ENCODE measurements at places on chromosomes 13 and 19. TPM values are rescaled to one million over a fixed set of nuclear protein-coding genes. Genes with fewer than 3 reads are reported as not detected.
A peak's percentile ranks its signal among the peaks of the same experiment; 100 is the strongest.

Gene SULT2A1
- not detected for total RNA-seq

Gene GFY
- not detected for total RNA-seq

- H3K36me3 ChIP-seq = peaks cover 32% of the 10 kb centered on the region
- peaks cover 56% of the 10 kb centered on the region for H3K4me1 ChIP-seq
- H3K27ac ChIP-seq = no peak overlapping the region
- DNase-seq = no peak
These were observed 55.2 kb downstream of the ELF1 start for GRCh38 chr13:40963927-40964326.

- DNase-seq = no peak
- H3K27ac ChIP-seq = no peak overlapping the region
- no peaks in the 10 kb centered on the region for H3K36me3 ChIP-seq
- H3K4me3 ChIP-seq = no peak overlapping the region
These were observed 227.8 kb downstream of the KATNAL1 start for GRCh38 chr13:30079501-30079900.

Gene ZNF331
- total RNA-seq = 27.5 TPM

Gene NUP58
- total RNA-seq = 70.1 TPM

GRCh38 chr13:31697290-31697689 lies 42.0 kb upstream of the RXFP2 start:
- H3K36me3 ChIP-seq = no peaks in the 10 kb centered on the region
- no peaks in the 10 kb centered on the region for H3K4me1 ChIP-seq
- H3K27me3 ChIP-seq = no peaks in the 10 kb centered on the region

GRCh38 chr19:54162241-54162805 lies 2.8 kb upstream of the LENG1 start:
- peak overlapping the region; percentile 83 for H3K27ac ChIP-seq
- peak; percentile 87 for DNase-seq
- H3K4me3 ChIP-seq = peak overlapping the region; percentile 92
- H3K27me3 ChIP-seq = no peaks in the 10 kb centered on the region
- peaks cover 33% of the 10 kb centered on the region for H3K4me1 ChIP-seq
- H3K36me3 ChIP-seq = peaks cover 4% of the 10 kb centered on the region

DNA sequence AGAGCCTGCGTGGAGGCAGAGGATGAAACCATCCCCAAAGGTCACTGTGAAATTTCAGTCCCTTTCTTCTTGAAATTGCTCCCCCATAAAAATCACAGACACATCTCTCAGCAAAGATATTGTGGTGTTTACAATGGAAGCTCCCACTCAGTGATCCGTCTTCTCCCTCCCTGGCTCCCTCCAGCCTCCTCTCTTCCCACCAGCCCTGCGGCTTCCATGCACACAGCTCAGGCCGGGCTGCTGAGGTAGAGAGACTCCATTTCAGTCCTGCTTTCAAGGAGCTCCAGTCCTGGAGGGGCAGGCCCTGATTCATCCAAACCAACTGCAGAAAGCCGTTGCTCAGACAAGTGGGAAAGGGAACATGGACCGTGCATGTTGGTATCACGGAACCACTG lies 24.0 kb upstream of the MIER2 start:
- H3K36me3 ChIP-seq = no peaks in the 10 kb centered on the region
- H3K4me1 ChIP-seq = no peaks in the 10 kb centered on the region
- H3K4me3 ChIP-seq = no peak overlapping the region
- H3K27me3 ChIP-seq = no peaks in the 10 kb centered on the region

Gene IZUMO2
- not detected for total RNA-seq

DNA sequence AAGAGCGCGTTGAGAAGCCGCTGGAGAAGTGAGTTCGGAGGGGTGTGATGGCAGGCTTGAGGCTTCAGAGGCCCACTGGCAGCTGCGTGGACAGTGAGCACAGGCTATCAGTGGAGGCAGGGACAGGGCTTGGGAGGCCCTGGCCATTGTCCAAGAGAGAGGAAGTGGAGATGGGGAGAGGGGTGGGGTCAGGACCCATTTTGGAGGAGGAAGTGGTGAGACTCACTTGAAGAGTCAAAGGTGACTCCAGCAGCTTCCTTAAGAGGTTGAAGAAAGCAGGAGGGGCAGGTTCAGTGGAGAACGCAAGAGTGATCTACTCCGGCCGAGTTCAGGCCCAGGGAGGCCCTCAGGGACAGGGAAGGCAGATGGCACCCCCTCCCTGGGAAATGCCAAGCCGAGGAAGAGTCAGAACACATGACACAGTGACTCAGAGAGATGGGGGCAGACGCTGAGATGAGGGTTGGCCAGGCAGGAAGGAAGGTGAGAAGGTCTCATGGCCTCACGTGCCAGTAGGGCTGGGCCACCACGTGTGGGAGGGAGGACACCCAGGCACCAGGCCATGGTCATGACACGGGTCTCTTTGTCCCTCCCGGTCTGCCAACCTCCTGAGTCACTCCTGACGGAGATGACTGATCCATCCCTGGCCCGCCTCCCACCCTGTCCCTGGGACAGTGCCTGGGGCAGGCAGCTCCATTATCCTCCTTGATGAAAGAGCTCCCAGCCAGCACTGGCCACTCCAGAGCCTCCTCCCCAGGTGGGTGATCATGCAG lies 10.1 kb upstream of the CD22 start:
- peaks cover 7% of the 10 kb centered on the region for H3K4me1 ChIP-seq
- H3K27ac ChIP-seq = peak overlapping the region; percentile 81
- H3K36me3 ChIP-seq = peaks cover 2% of the 10 kb centered on the region
- H3K27me3 ChIP-seq = peaks cover 9% of the 10 kb centered on the region
- no peak for DNase-seq

DNA sequence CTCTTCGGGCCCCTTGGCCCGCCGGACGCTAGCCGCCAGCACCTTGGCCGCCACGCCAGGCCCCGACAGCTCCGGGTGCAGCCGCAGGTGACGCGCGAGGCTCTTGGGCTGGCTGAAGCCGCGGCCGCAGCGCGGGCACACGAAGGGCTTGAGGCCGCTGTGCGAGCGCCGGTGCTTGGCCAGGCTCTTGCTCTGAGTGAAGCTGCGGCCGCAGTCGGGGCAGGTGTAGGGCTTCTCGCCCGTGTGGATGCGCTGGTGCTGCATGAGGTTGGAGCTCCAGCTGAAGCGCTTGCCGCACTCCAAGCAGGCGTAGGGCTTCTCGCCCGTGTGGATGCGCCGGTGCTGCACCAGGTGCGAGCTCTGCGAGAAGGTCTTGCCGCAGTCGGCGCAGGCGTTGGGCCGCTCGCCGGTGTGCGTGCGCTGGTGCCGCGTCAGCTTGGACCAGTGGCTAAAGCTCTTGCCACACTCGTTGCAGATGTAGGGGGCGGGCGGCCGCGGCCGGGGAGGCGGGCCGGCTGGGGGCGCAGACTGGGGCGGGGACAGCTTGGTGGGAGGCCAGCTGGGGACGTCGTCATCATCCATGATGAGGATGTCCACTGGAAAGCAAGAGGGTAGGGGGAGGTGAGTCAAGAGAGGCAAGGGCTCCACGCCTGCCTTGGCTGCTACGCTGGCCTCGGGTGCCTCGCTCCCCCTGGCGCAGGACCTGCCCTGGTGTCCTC lies 32.4 kb downstream of the ZNF787 start:
- DNase-seq = no peak
- no peaks in the 10 kb centered on the region for H3K27me3 ChIP-seq
- no peaks in the 10 kb centered on the region for H3K4me1 ChIP-seq
- no peak overlapping the region for H3K4me3 ChIP-seq

Gene IRGC
- not detected for total RNA-seq

GRCh38 chr13:33496336-33496735 lies 210.8 kb upstream of the STARD13 start:
- no peak overlapping the region for H3K4me3 ChIP-seq
- no peak for DNase-seq
- peaks cover 6% of the 10 kb centered on the region for H3K27me3 ChIP-seq
- no peaks in the 10 kb centered on the region for H3K4me1 ChIP-seq
- no peak overlapping the region for H3K27ac ChIP-seq

Gene C1QTNF9
- not detected for total RNA-seq

Gene F2RL3
- 0.17 TPM for total RNA-seq

Gene ZNF773
- 15.7 TPM for total RNA-seq

GRCh38 chr13:43428545-43429296 lies 358.1 kb downstream of the ENOX1 start:
- no peaks in the 10 kb centered on the region for H3K4me1 ChIP-seq
- DNase-seq = no peak
- H3K36me3 ChIP-seq = no peaks in the 10 kb centered on the region
- no peak overlapping the region for H3K27ac ChIP-seq
- H3K27me3 ChIP-seq = peaks cover 2% of the 10 kb centered on the region
- no peak overlapping the region for H3K4me3 ChIP-seq

Gene PLIN4
- 0.06 TPM for total RNA-seq

Gene ZNF296
- total RNA-seq = 4.8 TPM

DNA sequence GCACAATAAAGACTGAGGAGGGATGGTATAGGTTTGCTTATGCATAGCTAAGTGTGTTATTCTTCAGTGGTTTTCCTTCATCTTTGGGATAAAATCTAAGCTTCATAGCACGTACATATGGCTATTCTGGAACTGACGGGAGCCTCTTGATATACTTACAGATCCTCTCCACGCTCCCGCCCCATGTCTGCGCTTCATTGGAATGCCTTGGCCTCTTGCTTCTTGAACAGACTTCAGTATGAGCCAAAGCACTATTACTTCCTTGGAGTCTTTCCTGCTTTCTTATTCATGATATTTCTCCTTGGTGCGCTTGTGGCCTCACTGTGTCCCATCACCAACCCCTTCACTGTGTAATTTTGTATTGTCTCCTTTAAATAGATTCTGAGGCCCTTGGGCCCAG lies 111.1 kb upstream of the RNF113B start:
- no peak overlapping the region for H3K27ac ChIP-seq
- H3K27me3 ChIP-seq = peaks cover 6% of the 10 kb centered on the region
- no peak overlapping the region for H3K4me3 ChIP-seq
- H3K4me1 ChIP-seq = no peaks in the 10 kb centered on the region

Gene CLEC17A
- 0.17 TPM for total RNA-seq

- H3K4me3 ChIP-seq = peak overlapping the region; percentile 93
- no peaks in the 10 kb centered on the region for H3K27me3 ChIP-seq
- H3K4me1 ChIP-seq = peaks cover 18% of the 10 kb centered on the region
- peaks cover 35% of the 10 kb centered on the region for H3K36me3 ChIP-seq
- peak overlapping the region; percentile 93 for H3K27ac ChIP-seq
These were observed 1.7 kb downstream of the ATP13A1 start for GRCh38 chr19:19661675-19662251.

Gene CATSPERD
- total RNA-seq = not detected

DNA sequence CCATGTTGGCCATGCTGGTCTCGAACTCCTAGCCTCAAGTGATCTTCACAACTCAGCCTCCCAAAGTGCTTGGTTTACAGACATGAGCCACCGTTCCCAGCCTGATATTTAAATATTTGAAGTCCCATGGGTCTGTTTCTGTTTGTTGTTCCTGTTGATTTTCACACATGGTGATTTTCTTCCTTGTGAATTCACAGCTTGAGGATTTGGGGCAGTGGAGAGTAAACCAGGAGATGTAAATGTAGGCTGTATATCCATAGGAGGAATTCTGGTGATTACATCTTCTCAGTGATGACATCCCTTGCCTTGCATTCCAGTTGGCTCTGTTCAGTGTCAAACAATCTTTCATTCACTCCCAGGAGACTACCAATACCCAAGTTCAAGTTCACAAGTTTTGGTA lies 471.9 kb downstream of the KCTD12 start:
- H3K27me3 ChIP-seq = no peaks in the 10 kb centered on the region
- no peak overlapping the region for H3K4me3 ChIP-seq
- H3K27ac ChIP-seq = no peak overlapping the region
- no peaks in the 10 kb centered on the region for H3K4me1 ChIP-seq
- DNase-seq = no peak

DNA sequence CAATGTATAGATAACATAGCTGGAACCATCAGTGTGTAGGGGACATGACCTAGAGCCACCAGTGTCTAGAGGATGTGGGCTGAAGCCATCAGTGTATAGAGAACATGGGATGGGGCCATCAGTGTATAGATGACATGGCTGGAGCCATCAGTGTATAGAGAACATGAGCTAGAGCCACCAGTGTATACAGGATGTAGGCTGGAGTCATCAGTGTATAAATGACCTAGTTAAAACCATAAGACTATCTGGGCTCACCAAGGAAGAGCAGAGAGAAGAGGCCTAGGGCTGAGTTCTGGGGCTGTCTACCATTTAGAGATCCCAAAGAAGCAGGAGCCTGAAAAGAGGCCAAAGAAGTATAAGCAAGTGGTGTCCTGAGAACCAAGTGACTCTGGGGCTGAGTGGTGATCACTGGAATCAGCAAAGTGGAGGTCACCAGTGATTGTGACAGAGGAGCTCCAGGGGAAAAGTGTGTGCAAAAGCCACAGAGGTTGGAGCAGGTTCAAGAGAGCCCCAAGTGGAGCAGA lies 41.0 kb downstream of the RFX2 start:
- peaks cover 8% of the 10 kb centered on the region for H3K27me3 ChIP-seq
- H3K4me1 ChIP-seq = peaks cover 17% of the 10 kb centered on the region
- peaks cover 6% of the 10 kb centered on the region for H3K36me3 ChIP-seq
- DNase-seq = no peak

GRCh38 chr19:16614941-16615340 lies 13.1 kb downstream of the MED26 start:
- H3K36me3 ChIP-seq = no peaks in the 10 kb centered on the region
- H3K4me3 ChIP-seq = peak overlapping the region; percentile 48
- peak overlapping the region; percentile 63 for H3K27ac ChIP-seq
- H3K4me1 ChIP-seq = peaks cover 51% of the 10 kb centered on the region
- no peak for DNase-seq
- no peaks in the 10 kb centered on the region for H3K27me3 ChIP-seq
